ENCODE measurements at places on chromosomes 1 and 21.
A peak's percentile ranks its signal among the peaks of the same experiment; 100 is the strongest.

DNA sequence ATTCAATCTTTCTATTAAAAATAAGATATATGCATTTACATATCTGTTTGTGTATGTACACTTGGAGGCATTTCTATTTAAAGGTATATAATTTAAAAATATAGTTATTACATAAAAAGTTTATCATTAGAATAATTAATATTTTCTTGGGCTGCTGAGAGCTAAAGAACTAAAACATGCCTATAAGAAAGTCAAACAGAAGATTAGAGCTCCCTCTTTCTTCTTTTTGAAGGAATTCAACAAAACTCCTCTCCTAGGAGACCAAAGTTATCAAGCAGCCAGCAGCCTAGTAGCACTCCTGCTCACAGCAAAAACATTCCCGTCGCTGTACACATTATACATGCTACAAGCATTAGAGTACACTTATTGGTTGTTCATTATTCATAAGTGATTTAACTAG lies 216.4 kb downstream of the VAV3 start:
- no peak for DNase-seq

DNA sequence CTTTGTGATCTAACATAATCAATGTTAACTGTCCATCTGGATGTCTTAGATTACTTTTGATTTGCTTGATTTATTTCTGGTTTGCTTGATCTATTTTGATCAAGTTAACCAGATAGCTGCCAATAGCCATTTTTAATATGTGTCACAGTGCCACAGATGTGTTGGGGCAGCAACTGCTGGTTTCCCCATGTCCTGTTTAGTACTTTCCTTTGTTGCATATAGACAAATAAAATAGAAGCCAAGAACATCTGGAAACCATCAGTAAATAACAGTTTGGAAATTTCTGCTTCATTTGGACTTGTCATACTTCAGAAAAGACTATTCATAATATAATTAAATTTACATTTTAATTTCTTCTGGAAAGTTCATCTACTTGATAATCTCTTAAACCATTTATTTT lies 145.6 kb upstream of the C21orf91 start:
- DNase-seq: no peak

GRCh38 chr1:155043793-155044192 lies 7.3 kb upstream of the ADAM15 start:
- DNase-seq: no peak

DNA sequence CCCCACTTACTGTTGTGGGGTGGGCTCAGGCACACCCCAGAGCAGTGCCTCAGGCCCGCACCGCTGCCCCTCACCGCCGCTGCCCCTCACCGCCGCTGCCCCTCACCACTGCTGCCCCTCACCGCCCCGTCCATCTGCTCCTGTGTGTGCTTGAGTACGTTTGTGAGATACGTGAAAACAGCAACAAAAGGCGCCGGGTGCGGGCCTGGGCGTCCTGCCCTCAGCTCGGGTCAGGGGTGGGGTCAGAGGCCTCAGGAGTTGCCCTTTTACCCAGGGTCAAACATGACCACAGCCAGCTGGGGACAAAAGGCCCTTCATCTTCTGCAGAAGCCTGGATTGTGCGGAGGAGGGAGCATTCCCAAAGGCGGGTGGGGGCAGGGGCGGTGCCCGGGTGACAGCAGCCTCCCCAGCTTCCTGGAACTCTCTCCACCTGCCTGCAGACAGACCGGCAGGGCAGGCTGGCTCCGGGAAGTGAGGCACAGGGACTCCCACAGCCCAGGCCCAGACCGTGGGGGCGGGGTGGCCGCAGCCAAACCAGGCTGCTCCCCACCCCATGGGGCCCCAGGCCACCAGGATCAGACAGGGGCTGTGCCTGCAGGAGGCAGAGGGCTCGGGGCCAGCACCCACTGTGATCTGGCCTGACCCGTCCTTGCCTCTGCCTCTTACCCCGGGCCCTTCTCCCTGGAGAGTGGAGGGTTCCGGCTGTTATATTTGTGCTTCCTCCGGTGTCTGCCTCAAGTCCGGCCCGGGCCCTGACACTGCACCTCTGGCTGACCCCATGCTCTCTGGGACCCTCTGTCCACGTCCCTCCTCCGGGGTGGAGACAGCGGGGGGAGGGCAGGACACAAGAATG lies 2.3 kb upstream of the VWA1 start:
- DNase-seq: peak; percentile 96

GRCh38 chr1:174812016-174812415 lies 187.7 kb upstream of the CACYBP start:
- no peak for DNase-seq
